ENCODE measurements at places on chromosomes 16 and 17.

DNA sequence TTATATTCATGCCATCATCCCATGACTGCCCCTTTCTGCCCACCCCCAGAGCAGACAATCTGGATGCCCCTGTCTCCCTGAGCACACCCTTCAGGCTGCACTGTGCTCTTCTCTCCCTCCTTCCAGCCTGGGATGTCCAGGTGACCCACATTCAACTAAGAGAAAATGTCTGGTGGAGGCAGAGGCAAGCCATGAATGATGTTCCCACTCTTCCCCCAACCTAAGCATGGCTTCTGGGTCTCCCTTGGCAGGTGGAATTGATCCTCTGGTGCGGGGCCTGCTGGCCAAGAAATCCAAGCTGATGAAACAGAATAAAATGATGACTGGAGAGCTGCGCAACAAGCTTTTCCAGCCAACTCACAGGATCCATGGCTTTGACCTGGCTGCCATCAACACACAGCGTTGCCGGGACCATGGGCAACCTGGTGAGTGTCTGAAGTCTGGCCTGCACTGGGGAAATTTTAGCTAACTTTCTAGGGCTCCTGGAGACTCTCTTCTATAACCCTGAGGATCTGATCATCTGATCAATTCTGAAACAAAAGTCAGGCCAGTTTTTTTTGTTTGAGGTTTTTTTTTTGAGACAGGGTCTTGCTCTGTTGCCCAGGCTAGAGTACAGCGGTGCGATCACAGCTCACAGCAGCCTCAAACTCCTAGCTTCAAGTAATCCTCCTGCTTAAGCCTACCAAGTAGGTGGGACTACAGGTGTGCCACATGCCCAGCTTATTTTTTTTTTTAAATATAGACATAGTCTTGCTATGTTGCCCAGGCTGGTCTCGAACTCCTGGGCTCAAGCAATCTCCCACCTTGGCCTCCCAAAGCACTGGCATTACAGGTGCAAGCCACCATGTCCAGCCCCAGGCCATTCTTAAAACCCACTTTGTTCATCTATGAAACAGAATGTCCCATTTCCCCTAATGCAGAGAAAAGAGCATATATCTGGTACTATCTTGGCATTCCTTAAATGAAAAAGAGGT is 14.5 kb downstream of the MPO start:
- DNase-seq = no peak

DNA sequence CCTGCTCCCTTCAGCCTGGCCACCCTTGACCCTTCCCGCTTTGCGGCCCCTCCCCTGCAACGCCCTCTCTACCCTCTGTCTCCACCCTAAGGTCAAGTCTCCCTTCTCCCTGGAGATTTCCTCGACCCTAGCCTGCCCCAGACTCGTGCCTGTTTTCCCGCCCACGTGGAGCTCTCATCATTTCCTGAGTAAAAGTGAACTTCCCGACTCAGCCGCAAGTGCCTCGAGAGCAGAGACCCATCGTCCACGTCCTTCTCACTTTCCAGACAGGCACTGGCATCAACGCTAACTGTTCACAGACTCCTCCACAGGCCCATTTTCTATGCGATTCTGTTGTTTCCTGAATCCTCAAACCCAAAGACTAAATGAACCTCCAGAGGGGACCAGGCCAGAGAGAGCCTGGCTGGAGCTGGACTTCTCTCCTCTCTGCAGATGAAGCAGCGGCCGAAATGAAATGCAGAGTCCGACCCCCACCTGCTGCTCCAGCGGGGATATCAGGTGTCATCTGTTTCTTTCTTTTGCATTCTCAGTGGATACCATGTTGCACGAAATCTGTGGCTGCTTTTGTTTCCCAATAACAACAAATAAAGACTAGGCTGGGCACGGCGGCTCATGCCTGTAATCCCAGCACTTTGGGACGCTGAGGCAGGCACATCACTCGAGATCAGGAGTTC is 52.5 kb downstream of the RTN4RL1 start:
- DNase-seq = no peak

DNA sequence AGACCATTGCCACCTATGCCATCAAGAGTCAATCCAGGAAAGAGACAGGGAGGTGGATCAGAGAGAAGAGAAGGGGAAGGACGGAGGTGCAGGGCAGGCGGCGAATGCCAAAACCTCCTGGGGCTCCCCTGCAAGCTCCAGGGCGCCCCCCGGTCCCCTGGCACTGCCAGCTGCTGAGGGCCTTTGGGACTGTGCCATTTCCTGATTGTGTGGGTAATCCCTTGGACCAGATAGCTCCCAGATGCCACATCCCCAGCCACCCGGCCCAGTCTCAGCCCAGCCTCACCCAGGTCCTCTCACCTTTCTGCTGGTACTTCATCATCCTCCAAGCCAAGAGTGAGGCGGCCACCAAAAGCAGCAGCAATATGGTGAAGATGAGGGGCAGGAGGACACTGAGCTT is 14.7 kb downstream of the CD300LF start:
- DNase-seq = no peak

DNA sequence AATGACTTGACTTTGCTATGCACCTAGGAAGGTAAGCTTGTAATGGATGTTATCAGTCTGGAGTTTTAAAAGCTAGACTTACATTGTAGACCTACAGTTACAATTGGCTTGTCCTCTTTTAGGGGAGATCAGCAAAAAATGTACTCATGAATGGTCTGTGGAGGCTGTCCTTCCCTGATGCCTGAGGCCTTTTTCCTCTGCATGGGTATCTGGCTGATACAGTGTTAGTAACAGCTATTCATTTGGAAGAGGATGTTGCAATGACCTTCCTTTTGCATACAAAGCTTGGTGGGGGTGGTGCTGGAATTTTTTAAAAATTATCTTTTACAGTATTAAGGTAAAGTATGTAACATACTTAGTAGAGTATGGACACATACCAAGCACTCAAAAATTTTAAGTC is 525.5 kb downstream of the KIF2B start:
- no peak for DNase-seq

- peak; percentile 40 for DNase-seq
Measured at GRCh38 chr16:2881783-2882649, 999 bp upstream of the FLYWCH2 start.

GRCh38 chr16:86604436-86605193 is 26.3 kb downstream of the FOXL1 start:
- DNase-seq = peak; percentile 54

- no peak for DNase-seq
Measured at GRCh38 chr17:72411124-72411563, 290.3 kb downstream of the SOX9 start.

DNA sequence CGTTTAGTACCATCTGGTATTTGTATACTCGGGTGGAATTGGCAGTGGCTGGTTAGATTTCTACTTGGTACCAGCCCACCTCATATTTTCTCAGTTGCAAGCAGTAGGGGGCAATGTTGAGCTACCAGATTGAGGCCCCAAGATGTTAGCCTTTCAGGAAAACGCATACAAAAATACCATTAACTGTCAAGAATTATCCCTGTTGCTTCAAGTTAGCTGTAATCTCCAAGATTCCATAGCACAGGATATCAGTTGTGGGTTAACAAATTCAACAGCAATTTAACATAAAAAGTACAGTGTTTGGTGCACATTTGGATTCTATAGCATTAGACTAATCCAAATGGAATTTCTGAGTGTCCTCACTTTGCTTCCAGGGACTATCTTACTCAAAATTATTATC is 188.2 kb downstream of the FTO start:
- peak; percentile 27 for DNase-seq

- DNase-seq = no peak
Measured at GRCh38 chr17:75507733-75508719, 7.3 kb downstream of the CASKIN2 start.

DNA sequence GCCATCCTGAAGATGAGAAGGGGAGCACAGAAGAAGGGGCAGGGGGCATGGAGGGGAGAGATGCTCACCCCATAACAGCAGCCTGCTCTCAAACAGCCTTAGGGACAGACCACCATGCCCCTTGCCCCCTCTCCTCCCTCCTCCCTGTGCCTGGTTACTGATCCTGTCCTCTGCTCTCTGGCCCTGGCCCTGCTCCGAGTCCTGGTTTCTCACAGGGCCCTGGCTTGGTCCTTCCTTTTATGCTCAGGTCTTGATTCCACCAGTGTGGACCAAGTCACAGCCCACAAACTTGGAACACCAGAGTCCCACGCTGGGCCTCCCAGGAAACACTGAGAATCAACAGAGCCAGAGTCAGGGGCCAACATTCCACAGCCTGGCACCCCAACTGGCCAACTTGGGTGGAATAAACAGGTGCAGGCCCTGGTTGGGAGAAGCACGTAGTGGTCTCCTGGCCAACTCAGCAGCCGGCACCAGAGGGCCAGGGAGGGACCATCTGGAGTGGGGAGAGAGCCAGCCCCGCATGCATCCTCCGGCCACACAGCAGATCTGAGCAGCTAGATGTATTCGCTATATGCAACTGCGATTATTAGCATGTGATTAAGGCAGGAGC is 44.9 kb upstream of the CDC42EP4 start:
- no peak for DNase-seq

- peak; percentile 11 for DNase-seq
Measured at GRCh38 chr17:68600067-68600930, 868 bp downstream of the FAM20A start.

GRCh38 chr16:88817785-88818574 is 6.3 kb upstream of the APRT start:
- no peak for DNase-seq

GRCh38 chr17:70774339-70775117 is 605.2 kb downstream of the KCNJ2 start:
- no peak for DNase-seq

DNA sequence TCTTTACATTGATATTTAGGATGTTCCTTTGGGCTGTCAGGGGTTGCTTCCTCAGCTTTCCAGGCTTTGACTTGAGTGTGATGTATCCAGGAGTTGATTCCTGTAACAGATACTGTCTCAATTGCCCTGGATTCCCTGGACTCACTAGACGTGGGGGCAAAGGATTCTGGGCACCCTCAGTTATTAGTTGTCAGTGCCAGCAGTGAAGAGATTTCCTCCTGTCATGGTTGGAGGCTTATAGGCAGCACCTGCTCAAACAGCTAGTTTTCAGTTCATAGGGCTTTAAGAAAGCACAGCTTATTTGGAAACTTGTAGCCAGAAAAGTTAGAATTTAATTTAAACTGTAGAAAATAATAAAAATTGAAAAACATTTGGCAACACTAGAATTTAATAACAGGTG is 9.5 kb upstream of the B4GALNT2 start:
- no peak for DNase-seq

- no peak for DNase-seq
Measured at GRCh38 chr17:51597345-51597744, 337.0 kb downstream of the UTP18 start.

DNA sequence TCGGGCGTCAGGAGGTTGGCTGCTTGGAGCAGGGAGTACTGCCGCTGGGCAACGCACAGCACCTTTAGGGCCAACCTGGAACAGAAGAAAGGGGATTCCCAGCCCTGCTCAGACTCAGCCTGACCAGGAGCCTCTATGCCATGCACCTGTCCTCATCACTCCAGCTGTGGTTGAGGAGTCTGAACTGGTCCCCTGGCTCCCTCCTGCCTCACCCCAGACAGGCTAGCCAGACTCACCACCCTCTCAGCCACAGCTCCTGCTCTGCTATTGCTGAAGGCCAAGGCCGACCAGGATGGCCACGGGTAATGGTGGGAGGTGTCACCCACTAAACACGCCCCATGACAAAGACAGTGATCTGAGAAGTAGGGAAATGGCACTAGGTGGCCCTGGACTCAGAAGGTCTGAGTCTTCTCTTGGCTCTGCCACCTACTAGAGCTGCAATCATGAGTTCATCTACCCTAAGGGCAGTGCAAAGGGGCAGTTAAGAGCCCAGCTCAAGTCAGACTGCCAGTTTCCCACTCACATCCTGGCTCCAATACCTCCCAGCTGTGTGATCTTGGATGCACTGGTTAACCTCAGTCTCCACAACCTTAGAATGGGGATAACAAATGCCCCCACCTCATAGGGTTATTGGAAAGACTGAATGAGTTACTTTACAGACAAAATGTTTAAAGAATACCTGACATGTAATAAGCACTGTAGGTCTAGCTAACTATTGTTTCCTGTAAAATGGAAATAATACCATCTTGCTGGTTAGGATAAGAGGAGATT is 13.8 kb upstream of the GFAP start:
- DNase-seq = no peak

- no peak for DNase-seq
Measured at GRCh38 chr16:20114356-20114755, 40.7 kb upstream of the GPR139 start.

DNA sequence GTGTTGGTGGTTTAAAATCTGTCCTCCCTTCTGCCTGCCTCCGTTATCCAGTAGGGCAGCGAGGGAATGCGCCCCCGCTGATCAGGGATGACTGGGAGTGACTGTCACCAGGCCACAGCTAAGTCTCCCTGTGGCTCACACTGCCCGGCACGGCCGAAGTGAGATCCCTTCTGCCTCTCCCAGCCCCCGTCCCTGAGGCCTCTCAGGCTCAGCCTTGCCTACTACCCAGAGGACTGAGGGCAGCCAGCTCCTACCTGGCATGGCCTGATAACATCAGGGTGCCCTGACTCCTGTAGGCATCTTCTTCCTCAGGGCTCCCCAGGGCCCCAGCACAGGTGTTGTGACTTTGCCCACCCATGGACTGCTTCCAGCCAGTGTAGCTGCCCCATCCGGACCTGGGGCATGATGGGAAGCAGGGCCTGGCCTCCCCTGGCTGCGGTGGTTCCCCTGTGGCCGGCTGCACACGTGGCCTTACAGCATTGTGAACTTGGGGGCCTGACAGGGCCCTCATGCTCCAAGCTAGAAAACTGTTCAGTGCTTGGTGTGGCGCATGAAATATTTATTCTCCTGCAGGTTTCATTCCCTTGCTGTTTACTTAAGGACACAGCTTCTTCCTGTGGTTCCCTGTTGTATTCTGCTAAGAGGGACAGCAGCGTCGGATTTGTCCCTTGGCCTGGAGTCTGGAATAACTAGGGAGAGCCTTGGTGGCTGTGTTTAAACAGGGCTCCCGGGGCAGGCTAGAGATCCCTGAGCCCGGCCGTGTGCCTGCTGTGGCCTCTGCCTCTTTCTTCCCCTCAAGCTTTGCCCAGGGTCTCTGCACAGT is 30.0 kb downstream of the GINS2 start:
- DNase-seq = no peak

DNA sequence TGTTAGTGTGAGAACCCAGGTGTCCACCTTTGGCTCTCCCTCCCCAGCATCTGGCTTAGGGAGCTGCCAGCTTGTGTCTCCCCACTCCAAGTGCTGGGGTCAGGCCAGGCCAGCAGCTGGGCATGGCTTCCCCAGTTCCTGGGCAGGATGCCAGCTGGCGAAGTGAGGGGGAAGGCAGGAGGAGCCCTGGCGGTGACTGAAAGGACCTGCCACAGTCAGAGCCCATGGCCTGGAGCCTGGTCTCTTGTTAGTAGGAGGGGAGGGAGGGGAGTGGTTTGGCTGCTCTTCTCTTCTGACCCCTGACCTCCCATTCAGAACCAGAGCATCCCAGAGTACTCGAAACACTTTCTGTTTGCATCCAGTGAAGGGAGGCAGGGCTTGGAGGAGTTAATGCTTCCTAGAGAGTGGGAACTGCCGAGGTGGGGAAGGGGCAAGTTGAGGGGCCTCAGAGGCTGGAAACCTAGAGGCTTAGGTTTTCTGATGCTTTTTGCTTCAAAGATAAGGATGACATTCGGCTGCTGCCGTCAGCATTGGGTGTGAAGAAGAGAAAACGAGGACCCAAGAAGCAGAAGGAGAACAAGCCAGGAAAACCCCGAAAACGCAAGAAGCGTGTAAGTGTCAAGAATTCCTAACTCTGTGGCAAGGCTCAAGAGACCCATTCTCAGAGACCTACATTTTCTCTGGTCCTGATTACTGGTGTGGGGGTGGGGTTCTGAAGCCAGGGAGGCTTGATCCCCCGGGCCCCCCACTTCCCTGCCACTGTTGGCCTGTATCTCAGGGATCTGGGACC is 772 bp downstream of the CHD3 start:
- peak; percentile 36 for DNase-seq

Measured in activated naive CD4-positive, alpha-beta T cell treated with anti-CD3 and anti-CD28 coated beads, Interleukin-2, amount 50 U/mL, for 16 hours (primary cell).